Activated T-cell treated with anti-CD3 and anti-CD28 coated beads for 48 hours (primary cell): ENCODE measurements at places on chromosomes 7 and 10.

- no peak for DNase-seq
Measured at GRCh38 chr10:436013-436697, 253.3 kb downstream of the DIP2C start.

- no peak for DNase-seq
Measured at GRCh38 chr10:86290933-86291615, 75.5 kb downstream of the GRID1 start.

DNA sequence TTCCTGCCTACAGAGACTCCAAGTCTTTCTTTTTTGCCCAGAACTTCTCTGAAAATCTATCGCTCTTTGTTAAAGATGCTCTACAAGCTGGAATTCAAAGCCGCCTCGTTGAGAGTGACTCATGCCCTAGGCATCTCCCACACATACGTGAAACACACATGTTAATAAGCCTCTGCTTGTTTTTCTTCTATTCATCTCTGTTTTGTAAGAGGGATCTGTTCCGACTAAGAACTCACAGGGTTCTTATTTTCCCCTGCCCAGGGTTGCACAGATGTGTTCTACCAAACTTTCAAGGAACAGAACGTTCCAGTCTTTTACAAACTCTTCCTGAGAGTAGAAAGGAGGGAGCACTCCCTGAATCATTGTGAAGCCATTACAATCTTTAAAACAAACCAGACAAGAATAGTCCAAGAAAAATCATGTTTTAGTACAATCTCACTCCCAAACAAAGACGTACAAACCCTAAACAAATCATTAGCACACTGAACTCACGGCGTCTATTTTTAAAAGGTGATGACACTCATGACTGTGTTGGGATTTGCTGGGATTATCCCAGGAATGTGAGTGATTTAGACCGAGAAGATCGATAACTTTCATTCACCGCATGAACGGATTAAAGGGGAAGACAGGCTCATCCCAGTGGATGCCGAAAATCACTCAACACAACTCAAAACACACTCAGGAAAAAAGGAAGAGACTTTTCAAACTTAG, 55.3 kb upstream of the INPP5A start:
- no peak for DNase-seq

- DNase-seq: no peak
Measured at GRCh38 chr7:41277561-41277960, 425.3 kb downstream of the INHBA start.

DNA sequence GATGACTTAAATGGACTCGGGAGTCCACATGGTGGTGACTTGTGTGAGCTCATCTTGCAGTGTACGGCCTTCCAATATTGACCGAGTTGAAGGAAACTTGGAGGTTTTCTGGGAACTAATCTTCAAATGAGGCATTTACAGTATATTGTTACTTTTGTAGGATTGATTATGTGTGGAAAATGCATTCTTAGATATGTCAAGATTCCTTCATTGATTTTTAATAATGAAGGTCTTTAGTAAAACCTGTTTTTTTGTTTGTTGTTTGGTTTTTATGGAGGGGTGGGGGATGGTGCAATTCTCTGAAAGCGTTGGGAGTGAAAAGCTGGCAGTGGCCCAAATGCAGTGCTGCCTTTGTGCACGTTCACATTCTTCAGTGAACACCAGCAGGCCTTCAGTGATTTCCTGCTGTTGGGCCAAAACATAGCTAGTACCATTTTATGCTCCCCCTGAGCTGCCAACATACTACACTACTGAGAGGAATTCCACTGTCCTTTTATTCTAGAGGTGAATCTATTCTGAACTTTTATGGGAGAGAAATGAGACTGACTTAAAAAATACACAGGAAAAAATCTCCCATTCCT, 50.4 kb downstream of the CCNY start:
- DNase-seq: no peak

- no peak for DNase-seq
Measured at GRCh38 chr7:152571068-152571467, 104.9 kb downstream of the XRCC2 start.

DNA sequence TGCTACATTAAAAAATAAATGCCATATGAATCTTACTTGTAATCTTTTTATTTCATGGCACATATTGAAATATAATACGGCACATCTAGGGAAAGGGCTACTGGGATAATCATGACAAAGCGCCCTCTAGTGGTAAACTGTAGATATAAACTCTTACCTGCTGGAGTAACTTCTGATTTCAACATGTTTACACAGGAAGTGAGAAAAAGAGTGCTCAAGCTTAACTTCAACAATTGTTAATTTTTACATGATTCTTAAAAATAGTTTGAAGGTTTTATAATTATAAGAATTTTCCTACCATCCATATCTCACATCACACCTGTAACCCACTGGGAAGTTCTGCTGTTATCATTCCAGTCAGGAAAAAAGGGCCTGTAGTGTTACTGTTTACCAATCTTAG, 2.0 kb upstream of the HEPACAM2 start:
- no peak for DNase-seq

DNA sequence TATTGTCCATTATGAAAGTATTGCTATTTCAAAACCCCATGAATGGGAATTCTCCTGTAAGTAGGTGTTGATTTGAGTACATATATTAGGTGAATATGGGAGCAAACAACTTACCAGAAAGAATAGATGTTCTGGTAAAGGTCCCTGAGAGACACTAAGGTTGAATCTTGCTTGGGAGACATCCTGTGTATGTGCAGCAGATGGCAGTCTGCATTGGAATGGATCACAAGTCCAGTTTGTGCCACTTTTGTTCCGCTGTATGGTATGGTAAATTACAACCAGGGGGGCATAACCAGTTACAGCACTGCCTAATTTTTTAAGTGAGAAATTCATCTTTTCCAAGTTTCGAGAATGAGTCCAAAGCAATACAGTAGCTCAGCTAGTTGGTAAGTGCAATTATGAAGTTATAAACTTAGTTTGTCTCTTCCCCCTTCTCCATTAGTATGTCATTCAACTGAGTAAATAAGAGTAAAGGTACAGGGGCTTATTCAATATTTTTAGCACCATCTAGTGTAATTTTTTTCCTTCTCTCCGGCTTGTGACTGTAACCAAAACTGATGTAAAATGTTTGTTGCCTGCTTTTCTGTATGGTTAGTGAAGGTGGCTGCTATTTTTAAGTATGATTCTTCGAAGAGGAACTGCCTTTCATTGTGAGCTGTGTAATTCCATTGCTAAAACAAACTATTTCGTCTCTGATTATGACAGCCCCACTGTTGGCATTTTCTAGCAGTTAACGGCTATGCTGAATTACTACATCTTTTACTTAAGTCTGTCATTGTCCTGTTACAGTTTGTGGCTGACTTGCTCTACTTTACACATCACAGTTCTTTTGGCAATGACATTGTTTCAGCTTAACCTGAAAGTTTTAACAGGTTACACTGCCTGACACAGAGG, 2.8 kb downstream of the MCU start:
- no peak for DNase-seq

- no peak for DNase-seq
Measured at GRCh38 chr7:20826243-20826642, 39.6 kb upstream of the SP8 start.

- no peak for DNase-seq
Measured at GRCh38 chr7:30147223-30147622, 12.4 kb downstream of the MTURN start.

- no peak for DNase-seq
Measured at GRCh38 chr7:142811154-142811737, 40.5 kb downstream of the PRSS2 start.

DNA sequence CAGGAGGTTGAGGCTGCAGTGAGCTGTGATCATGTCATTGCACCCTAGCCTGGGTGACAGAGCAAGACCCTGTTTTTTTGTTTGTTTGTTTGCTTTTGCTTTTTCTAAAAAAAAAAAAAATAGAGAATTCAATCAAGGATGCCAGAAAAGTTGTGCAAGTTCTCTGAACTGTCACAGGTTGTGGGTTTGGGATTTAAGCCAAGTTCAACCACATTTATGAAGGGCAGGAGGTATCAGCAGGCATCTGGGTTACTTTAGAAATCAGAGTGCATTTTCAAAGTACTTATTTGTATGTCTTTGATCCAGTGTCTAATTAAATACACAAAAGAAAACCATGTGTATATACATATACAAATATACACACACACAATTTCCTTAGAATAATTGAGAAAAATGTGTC, 151.2 kb upstream of the MINDY3 start:
- DNase-seq: no peak

GRCh38 chr7:141844256-141844655, 3.0 kb upstream of the PRSS37 start:
- no peak for DNase-seq
